CD4-positive, alpha-beta memory T cell (primary cell): ENCODE measurements at places on chromosomes 2 and 18. TPM values are rescaled to one million over a fixed set of nuclear protein-coding genes. Genes with fewer than 3 reads are reported as not detected.

DNA sequence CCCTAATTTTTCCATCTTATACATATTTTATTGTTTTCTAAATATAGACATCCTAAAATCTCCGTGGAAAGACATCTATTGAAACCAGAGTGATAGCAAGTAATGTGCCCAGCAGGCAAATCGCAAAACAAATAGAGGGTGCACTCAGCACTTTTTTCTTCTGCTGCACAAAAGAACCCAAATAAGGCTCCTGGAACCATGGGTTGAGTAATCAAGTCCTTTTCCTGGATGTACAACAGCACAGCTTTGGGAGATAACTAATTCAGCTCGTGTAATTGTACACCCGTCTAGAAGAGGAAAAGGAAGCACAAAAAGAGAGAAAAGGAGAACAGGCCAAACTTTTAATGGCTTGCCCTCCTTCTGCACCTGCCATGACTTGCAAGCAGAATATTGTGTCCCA, 126.9 kb upstream of the TLK1 start:
- no peak overlapping the region for H3K4me3 ChIP-seq
- H3K36me3 ChIP-seq = no peaks in the 10 kb centered on the region
- no peak for DNase-seq

DNA sequence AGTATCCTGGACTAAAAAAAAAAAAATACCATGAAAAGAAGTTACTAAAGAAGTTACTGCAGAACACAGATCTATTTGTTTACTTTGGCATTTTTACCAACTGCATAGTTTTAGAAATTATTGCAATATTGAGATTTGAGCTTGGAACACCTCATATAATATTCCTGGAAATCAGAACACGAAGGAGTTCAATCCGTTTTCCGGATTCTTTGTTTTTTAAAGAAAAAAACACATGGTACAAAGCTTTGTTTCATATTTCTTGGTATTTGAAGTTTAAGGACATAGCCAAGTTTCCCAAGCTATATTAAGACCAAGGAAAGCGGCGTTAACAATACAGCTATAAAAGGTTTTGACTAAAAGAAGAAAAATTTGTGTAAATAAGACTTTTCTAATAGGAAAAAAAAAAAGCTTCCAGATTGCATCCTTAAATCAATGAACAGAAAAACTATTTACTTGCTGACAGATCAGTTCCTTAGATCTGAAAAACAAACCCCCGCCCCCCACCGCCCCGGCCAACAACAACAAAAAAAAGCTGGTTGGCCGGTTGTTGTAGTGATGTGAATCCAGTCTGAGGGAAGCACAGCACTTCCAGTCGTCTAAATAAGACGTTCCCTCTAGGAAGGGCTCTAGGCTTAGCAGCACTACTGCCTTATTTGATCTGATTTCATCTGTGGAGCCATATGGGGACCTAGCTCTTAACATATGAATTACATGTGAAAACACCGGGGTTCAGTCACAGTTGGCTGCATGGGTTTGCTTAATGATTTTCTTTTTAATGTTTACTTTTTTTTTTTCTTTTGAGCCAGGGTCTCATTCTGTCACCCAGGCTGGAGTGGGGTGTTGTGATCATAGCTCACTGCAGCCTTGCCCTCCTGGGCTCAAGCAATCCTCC, 2.5 kb upstream of the RHOB start:
- no peak overlapping the region for H3K4me3 ChIP-seq
- peaks cover 11% of the 10 kb centered on the region for H3K4me1 ChIP-seq
- no peak for DNase-seq
- peaks cover 10% of the 10 kb centered on the region for H3K27me3 ChIP-seq

The AMER3 gene
- polyA plus RNA-seq = not detected

The CACNB4 gene
- not detected for polyA plus RNA-seq

The ZSWIM2 gene
- not detected for polyA plus RNA-seq

- no peaks in the 10 kb centered on the region for H3K27me3 ChIP-seq
- H3K4me1 ChIP-seq = no peaks in the 10 kb centered on the region
- no peaks in the 10 kb centered on the region for H3K36me3 ChIP-seq
- no peak for DNase-seq
Observed at GRCh38 chr18:37521510-37522465, 43.8 kb downstream of the CELF4 start.
